Stimulated activated CD8-positive, alpha-beta memory T cell treated with anti-CD3 and anti-CD28 coated beads, Interleukin-12 subunit alpha, Interleukin-12 subunit beta, amount 100 ng/mL, for 4 hours (primary cell): ENCODE measurements at places on chromosomes 11 and 22.

DNA sequence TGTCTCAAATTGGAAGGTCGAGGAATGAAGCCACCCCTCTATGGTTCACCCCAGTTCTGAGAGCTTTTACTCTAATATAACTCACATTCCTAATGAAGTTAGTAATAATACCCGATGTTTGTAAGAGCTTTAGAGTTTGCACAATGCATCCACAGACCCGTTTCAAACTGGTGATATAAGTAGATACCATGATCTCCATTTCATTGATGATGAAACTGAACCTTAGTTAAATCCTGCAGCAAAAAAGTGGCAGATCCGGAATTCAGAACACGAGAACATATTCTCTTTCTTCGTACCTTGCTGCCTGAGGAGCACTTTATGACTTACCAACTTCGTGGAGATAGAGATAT, 757 bp upstream of the RBFOX2 start:
- no peak for DNase-seq

DNA sequence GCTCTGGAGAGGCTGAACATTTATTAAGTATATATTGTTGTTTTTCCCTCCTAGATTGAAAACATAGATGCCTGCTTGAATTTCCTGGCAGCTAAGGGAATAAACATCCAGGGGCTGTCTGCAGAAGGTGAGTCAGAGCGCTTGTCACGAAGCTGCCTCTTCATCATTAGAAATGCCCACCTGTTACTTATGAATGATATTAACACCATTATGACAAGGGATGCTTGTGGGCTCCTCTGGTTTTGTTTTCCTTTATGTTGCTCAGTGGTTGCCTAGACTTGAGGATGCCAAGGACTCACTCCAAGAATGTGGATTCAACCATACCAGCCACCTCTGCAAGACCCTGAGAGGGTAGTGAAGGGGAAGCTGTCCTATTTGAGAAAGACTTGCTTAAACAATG, 156.2 kb downstream of the NAV2 start:
- no peak for DNase-seq

GRCh38 chr11:128719556-128719824, 25.6 kb downstream of the FLI1 start:
- no peak for DNase-seq

DNA sequence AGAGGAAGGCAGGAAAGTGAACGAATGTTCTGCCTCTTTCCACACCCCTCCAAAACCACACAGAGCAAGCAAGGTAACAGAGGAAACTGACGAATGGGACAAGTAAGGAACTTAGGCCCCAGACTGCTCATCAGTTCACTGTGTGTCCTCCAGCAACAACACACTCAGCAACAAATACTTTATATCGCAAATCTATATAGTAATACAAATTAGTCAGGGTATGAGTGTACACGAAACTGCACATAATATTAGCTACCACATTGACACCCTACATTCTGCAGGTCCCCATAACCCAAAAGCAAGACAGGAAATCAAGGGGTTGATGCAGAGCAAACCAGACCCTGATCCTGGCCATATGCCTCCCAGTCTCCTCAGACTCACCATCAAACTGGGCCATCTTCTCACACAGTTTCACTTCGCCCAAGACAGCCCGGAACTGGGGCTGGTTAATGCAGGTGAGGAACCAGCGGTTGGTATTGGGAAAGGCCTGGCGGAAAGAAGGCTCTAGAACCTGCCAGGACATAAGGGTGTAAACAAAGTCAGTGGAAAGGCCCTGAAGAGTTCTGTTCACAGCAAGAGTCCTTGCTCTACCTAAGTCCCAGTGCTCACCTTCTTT, 6.6 kb downstream of the EEF1G start:
- DNase-seq = no peak

GRCh38 chr11:2547806-2548205, 103.0 kb downstream of the KCNQ1 start:
- DNase-seq = no peak

DNA sequence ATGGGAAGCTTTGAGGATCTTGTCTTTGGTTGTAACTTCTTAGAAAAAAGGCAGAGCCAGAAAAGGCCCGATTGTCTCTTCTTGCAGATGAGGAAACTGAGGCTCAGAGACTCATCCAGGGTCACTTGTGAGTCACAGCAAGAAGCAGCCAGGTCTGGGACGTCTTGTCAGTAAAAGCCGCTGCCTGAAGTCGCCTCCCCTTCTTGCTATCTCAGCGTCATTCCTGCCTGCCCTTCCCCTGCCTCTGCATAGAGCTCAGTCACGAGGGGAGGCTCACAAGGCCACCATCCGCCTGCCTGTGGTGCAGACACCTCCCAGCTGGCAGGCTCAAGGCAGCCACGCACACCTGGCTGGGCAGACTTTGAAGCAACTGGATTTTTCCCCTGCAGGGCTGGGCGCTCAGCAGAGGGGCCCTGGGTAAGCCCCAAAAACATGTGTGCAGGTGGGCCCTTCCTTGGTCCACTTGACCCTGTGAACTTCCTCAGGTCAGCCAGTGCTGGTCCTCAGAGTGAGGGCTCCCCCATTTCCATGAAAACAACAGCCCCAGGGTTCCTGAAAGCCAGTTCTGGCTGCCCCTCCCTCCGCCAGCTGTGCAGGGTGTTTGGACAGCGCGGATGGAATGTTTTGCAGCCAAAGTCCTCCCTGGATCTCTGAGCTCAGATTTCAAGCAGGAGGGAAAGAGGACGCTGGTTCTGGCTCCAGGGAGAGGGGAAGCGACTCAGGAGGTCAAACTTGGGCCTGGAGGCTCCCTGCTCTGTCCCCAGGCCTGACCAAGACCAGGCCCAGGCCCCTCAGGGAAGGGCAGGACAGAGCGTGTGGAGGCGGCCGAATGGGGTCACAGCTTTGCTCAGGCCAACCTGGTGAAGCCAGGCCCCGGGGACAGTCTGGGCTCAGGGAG, 6.0 kb upstream of the RAB3IL1 start:
- DNase-seq = no peak

- DNase-seq = peak; percentile 80
Measured at GRCh38 chr22:41998361-41999261, at the start of gene WBP2NL. TSS of gene WBP2NL (plus strand) at chr22:41998788. CDS start at chr22:41998819, 31 bp downstream.

DNA sequence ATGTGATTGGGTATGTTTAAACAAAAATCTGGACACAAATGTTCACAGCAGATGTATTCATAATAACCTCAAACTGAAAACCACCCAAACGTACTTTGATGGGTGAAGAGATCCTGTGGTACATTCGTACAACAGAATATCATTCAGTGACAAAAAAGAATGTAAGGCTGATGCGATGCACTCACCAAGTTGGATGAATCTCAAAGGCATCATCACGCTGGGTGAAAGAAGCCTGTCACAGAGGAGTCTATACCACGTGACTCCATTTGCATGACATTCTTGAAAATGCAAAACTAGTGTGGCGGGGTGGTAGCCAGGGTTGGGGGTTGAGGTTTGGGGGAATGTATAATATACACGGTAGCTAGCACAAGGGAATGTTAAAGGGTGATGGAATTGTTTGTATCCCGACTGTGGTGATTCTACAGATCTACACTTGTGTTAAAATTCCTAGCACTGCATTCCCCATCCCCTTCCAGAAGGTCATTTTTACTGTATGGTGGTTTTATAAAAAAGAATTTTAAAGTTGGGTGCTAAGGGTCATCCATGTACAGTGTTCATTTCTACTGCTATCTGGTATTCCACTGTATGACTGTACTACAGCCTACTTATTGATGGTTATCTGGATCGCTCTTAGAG, 35.0 kb upstream of the SLC25A1 start:
- DNase-seq = no peak

- no peak for DNase-seq
Measured at GRCh38 chr11:111512296-111513239, at the start of gene BTG4. TSS of gene BTG4 (minus strand) at chr11:111512386. CDS start at chr11:111498776, 13,610 bp downstream.

DNA sequence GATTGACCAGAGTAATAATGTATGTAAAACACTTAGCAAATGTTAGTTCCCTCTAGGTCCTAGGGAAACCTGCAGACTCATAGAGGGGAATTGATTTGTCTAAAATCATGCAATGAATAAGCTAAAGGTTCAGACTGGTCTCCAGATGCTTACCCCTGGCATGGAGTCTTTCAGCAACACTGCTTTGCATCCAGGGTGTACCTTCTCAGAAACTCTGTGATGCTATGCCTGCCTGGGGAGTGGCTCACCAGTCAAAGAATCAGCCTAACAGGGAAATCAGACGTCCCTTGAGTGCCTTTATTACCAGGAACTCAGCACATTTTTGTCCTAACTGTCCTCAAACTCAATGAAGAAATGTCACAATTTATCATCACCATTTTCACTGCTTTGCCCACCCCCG, 5.9 kb upstream of the UVRAG start:
- DNase-seq = no peak

DNA sequence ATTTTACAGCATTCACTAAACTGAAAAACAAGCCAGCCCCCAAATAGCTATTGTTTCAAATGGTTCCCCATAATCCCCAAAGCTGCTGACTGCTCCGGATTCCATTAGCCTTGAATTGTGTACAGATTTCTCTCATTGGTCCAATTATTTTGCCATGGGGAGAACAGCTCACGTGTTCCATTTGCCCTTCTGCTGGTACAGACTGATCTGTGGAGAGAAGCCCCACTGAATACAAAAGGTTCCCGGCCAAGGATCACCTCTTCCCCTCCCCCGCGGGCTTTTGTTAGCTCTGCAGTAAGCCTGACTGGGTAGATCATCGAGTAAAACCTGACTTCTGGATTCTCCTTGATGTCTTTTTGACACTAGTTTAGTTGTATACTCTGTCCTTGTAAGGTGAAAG, 9.1 kb upstream of the MAPK8IP1 start:
- no peak for DNase-seq

DNA sequence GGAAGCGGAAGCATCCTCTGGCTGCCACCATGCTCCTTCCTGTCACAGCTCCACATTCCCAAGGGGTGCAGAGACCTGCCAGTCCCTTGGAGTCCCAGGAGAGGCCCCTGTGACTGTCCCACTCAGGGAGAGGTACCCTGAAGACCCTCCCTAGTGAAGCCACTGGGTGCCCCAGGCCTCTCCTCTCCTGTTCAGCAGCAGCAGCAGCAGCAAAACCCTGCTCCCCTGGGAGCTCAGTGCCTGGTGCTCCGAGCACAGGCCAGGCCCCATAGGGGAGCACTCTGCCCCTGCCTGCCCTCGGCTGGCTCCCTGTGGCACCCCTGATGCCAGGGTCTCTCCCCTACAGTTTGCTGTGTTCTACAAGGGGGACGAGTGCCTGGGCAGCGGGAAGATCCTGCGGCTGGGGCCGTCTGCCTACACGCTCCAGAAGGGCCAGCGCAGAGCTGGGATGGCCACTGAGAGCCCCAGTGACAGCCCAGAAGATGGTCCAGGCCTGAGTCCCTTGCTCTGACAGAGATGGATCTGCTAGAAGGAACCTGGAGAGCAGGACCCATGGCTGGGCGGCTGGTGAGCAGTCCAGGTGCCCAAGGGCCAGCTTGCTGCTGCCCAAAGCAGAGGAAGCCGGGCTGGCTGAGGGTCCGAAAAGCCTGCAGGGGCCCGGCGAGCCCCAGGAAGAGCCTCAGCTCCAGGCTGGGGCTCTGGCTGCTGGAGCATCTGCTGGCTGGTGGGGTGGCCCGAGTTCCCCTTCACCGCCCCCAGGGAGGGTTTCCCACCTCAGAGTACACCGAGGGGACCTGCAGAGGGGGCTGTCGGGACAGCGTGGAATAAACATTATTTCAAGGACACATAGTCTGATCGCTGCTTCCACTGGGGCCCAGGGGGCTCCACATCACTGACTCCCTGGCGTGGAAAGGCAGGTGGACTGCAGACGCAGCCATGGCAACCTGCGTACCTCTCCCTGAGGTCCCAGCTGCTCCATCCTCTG, 21.3 kb downstream of the TRMU start:
- no peak for DNase-seq

DNA sequence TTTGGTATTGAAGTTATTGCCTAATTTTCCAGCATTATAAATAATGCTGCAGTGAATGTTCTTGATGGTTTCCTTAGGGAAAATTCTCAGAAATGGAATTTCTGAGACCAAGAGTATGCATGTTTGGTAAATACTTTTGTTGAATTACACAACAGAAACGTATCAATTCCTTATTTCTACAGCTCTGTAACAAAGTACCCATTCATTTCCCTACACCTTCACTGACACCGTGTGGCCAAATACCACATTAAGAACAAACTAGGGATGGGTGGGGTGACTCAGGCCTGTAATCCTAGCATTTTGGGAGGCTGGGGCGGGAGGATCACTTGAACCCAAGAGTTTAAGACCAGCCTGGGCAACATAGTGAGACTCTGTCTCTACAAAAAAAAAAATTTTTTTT, 21.8 kb downstream of the MCAM start:
- DNase-seq = no peak

GRCh38 chr11:2929950-2930703, 907 bp upstream of the PHLDA2 start:
- DNase-seq = no peak

- no peak for DNase-seq
Measured at GRCh38 chr11:67345920-67346819, 7.2 kb downstream of the POLD4 start.

DNA sequence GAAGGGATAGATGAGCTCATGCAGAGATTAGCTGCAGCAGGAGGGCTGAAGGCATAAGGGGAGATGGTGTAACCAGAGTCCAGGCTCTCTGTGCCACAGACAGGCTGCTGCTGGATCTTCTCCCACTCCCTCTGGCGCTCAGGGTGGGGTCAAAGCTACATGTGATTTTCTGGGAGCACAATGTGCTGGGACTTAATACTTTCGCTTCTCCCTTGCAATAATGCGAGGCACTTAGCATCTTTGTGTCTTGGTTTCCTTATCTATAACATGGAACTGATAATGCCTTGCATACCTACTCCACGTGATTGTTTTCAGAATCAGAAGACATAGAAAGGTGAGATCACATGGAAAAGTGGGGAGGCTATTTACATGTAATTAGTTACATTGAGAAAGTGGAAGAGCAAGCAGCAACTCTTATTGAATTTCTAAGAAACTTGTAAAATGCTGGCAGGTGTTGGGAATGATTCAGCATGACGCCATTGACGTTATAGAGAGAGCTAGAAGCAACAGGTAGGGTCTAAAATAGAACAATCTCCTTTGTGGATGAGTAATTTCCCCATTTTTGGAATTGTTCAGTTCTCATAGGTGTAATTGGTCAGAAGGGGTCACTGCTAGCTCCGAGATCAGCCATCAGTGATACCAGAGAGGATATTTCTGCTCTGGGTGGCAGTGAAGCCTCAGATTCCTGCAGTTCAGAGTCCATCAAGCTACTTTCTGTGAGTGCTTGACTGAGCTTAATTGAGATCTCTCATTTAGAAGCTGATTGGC, 8.2 kb upstream of the OR9I1 start:
- DNase-seq = no peak

DNA sequence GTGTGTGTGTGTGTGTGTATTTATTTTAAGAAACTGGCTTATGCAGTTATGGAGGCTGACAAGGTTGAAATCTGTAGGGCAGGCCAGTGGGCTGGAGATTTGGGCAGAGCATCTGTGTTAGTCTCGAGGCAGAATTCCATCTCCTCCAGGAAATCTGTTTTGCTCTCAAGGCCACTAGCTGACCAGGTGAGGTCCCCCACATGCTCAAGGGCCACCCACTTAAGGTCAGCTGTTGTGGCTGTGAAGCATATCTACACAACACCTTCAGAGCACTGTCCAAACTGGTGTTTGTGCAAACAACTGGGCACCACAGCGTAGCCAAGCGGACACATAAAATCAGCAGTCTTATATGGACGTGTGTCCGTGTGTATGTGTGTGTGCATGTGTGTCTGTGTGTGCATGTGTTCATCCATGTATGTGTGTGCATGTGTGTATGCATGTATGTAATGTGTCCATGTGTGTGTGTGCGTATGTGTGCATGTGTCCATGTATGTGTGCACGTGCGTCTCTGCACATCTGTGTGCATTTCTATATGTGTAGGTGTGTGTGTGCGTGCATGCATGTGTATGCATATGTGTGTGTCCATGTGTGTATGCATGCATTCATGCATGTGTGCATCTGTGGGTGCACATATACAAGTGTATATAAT, 400.9 kb downstream of the BRD1 start:
- no peak for DNase-seq
